ENCODE measurements at places on chromosomes 2 and 18.
A peak's percentile ranks its signal among the peaks of the same experiment; 100 is the strongest.

DNA sequence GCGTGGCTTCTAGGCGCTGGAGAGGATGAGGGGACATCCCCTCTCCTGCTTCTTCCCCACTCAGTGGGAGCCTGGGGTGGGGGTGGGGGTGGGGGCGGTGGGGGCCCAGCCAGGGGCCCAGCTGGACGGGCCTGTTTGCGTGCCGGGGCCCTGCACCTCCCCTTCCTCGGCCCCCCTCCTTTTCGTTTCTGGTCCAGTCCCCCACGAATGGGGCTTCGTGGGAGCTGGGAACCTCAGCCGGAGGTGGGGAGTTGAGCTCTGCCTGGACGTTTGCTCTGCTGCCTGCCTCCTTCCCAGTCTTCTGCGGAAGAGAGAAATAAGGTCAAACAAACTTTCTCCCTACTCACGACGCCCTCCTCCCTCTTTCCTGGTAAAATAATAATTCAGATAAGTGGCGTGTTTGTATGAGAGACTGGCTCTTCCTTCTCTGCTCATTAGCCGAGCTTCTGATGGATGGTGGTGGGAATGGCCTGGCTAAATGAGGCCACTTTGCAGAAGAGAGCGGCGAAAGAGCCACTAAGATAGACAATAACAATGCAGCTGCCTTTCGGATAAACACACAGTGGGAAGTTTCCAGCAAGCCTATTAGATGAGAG, 782 bp downstream of the MTA3 start:
- DNase-seq: peak; percentile 7

DNA sequence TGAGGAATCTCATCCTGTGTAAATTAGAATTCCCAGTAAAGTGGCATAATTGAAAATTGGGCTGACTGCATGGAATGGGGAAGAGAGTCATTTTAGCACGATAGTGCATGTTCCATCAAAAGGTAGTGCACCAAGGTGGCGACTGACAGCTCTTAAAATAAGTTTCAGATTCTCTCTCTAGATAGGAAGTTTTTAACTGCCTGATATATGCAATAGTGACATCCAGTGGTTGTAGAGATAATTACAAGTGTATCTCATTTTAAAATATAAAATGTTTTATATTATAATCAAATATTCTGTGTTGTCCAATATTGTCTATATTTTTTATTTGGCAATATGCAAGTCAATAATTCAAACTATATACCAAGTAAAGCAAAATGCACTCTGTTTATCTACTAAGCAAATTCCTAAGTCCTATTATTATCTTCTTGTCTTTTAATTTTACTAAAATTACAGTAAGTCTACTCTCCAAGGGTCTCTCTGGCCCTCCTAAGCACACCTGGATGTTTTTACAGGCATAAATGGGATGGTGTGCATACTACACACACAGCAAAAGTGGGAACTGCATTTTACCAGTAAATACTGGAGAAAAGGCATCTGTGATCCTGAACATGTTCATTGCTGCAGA, 397.7 kb upstream of the HNRNPA3 start:
- DNase-seq: peak; percentile 17

DNA sequence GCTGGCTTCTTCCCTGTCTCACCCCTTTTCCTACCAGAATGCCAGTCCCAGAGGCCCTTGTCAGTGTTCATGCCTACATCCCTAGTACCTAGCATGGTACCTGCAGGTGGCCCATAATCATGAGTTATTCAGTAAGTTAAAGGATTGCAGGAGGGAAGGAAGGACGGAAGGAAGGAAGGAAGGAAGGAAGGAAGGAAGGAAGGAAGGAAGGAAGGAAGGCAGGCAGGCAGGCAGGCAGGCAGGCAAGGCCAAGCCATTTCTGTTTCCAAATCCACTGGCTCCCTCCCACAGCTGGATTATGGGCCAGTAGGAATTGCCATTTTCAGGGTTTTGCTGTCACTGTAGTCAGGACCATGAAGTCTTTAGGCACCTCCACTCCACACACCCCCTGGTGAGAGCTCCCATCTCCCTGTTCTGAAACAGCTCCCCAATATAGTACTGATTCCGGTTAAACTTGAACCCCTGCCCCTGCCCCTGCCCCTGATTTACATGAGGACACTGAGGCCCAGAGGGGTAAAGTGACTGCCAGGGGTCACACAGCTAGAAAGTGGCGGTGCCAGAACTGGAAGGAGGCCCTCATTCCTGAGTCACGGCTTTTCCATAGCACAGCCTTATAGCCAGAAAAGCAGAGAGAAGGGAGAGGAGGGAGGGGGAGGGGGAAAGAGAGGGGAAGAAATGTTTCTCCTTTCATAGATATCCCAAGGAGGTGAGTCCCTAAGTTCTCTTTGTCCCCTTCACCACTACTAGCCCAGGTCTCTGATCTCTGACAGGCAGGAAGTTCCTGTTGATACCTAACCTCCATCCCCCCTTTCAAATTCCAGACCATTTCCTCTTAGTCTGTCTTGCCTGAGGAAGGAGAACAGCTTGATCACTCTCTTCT, 12.2 kb upstream of the TNS1 start:
- DNase-seq: no peak

DNA sequence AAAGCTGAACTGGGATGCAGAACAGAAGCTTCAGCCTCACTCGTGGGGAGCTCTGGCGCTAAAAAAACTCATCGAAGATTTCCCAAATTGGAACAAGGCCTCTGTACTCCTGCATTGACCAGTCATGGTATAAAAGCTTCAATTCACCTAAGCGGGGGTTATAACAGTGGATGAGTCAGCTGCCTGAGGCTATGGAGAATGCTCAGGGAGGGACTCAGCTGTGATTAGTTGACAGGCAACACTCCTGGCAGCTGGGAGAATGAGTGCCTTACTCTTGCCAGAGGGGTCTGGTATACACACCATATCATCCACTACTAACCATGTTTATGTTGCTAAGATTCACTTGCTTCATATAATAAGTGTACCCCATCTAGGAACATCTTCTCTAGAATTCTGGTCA, 350.6 kb upstream of the VRK2 start:
- no peak for DNase-seq

- DNase-seq: no peak
Measured at GRCh38 chr2:71962911-71963694, 184.6 kb downstream of the CYP26B1 start.
